Coronary artery (tissue), 2 donors: ENCODE measurements at places on chromosomes 2 and 18.

DNA sequence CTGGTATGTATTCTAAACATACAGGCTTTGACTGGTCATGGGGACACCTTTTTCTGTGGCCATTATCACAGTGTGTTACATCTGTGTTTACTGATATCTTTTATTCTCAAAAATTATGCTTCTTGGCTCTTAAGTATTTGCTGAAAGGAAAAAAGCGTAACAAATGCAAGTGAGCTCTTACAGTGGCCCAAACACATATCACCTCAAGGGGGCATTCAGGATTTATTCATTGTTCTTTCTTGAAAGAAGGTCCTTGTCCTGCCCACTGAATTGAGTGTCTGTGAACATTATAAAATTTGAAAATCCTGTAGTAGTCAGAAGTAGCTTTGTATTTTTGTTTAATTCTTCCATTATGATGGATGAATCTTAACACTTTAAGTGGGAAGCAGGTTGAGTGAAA lies 454.5 kb downstream of the XIRP2 start:
- no peak for DNase-seq

DNA sequence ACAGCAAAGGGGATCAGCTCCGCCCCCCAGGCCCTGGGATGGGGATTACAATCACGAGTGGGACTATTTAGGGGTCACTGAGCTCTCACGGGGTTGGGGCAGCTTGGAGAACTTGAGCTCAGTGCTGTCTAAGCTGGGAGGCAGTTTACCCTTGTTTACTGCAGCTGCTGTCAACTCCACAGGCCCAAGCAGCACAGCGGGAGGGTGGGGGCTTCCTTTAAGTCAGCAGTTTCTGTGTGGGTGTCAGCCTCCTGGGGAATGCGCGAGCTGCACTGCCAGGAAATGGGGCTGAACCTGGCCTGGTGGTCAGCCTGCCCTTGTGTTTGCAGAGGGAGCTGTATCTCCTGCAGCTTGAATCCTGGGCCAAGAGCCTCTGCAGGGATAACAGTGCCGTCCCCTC lies 29.8 kb downstream of the TOGARAM2 start:
- no peak for DNase-seq

DNA sequence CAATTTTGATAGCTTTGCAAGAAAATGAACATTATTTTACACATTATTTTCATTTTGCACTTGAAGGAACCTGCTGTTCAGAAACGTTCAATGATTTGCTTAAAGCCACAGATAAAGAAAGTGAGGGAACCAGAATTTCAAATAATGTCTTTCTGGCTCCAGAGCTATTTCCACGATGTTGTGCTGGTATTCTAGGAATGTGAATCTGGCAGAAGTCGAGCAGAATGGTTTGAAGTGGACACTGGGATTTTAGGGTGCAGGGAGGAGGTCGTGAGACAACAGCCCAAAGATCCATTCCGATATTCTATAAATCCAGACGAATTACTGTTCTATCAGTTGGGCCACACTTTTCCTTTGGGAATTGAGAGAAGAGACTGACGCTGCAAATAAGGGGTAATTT lies 2.2 kb downstream of the CCDC102B start:
- DNase-seq = no peak

- no peak for DNase-seq
Measured at GRCh38 chr2:77086478-77086877, 435.7 kb downstream of the LRRTM4 start.

DNA sequence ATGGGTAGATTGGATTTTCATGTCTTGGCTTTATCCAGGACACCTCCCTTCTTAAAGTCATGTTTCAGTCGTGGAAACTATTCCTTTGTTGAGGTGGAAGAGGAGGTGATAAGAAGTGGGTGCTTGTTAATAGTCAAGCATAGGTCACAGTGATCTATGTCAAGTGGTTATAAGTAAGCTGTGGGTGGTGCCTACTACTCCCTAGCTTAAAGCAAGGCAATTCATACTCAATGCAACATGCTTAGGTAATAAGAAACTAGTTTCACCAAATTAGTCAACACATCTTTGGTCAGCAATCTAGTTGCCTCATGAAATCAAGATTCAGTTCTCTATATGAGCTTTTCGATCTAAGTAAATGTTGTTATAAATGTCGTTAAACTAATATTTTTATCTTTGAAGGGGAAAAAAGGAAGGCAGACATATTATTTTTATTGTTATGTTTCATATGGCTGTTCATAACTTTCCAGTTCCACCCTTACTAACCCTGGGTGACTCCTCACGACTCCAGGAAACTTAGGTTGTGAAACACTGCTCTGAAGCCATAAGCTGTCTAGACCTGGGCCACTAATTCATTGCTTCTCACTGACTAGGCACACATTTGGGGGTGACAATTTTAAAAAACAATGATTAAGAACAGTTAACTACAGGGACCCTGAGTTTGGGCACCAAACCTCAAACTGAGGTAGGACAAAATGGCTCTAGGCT lies 5.8 kb upstream of the ABCB11 start:
- DNase-seq = no peak

GRCh38 chr2:1051075-1051474 lies 100.4 kb downstream of the SNTG2 start:
- DNase-seq = no peak

GRCh38 chr2:121722479-121722878 lies 14.2 kb downstream of the NIFK start:
- no peak for DNase-seq

DNA sequence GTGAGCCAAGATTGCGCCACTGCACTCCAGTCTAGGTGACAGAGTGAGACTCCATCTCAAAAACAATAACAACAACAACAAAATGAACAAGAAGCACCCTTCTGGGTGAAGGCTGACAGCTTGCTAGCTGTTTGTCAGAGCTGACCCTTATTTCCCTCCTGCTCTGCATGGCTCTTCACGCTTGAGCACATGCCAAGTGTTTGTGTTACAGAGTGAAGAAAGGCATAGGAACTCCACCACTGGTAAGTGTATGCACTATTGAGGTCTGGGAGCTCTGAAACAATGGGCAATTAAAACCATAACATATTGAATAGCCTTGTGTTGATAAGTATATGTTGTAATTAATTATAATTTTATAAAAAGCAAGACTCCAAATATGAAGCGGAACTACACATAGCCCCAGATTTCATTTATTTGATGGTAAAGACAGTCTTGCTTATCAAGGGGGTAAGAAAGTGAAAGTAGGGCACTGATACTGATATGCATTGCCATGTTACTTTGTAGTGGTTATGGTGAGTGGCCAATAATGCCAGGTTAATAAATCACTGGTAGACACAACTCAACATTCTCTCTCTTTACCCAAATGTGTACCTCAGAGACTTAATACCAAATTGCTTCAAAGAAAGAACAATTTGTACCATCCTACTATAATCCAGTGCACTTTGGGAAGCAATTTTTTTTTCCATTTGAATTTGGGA lies 163.4 kb downstream of the VWC2L start:
- no peak for DNase-seq

- no peak for DNase-seq
Measured at GRCh38 chr2:241519669-241520068, 11.3 kb upstream of the STK25 start.

DNA sequence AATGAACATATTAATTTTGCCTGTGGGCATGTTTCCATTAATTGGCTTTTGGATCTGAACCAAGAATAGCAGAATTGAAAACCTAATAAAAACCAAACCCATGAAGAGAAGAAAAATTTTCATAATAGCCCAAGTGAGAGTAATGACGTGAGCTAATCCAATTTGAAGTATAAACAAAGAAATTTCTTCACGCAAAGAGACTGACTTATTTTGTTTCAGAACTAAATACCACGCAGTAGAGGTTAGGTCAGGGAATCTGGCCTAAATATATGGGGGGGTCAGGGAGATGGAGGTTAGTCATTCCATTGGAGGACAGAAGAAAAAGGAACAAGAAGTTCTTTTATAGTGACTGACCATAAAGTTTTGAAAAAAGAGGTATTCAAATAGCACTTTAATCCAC lies 94.1 kb upstream of the CYP1B1 start:
- no peak for DNase-seq

GRCh38 chr2:48070415-48070814 lies 164.1 kb upstream of the FBXO11 start:
- no peak for DNase-seq

DNA sequence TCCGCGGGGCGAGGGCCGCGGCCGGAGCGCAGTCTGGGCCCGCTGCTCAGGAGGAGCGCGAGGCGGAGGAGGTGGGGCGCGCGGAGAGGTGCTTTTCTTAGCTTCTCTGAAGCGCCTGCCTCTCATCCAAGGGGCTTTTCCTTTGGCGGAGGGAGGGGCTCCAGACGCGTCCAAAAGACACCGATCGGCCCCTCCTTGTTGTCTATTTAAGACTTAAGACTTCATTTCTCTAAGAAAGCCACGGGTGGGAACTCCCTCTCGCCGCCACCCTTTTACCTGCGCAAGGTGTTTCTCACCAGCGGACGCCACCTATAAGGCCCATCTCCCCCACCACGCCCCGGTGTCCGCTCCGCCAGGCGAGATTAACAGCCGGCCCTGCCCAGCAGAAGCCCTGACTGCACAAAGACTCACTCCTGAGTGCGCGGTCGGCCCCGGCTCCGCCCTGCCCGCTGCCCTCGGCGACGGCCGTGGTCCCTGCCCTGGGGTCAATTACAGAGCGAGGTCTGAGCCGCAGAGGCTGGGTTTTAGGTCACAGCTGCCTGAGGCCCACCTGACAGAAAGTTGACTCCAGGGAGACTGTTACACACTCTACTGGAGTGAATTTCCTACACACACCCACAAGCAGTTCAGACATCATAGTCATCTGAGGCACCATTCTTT lies at the start of gene DSC2:
TSS of gene DSC2 (minus strand) at position 397 of the 660 bp plus-strand sequence. CDS start 450 bp downstream, outside the sequence.
- DNase-seq = peak; percentile 72

- peak; percentile 72 for DNase-seq
Measured at GRCh38 chr2:239224199-239224570, 176.6 kb downstream of the HDAC4 start.

- no peak for DNase-seq
Measured at GRCh38 chr18:6270771-6271216, 143.9 kb downstream of the L3MBTL4 start.

DNA sequence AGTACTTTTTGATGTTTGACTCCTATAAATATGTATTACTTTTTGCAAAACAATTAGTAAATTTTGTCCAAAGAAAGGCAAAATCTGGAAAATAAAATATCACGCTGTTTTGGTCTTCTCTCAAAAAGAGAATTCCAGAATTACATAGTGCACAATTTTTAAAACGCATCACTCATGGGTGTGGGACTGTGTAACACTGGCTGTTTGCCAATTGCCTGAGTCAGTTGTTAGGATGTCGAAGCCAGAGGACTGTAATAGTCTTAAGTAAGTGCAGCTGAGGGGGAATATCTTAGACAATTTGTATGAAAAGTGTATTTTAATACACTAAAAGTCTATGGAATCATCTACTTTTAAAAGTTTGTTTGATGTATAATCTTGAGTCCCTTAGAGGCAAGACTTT lies 24.1 kb upstream of the EPHA4 start:
- no peak for DNase-seq

DNA sequence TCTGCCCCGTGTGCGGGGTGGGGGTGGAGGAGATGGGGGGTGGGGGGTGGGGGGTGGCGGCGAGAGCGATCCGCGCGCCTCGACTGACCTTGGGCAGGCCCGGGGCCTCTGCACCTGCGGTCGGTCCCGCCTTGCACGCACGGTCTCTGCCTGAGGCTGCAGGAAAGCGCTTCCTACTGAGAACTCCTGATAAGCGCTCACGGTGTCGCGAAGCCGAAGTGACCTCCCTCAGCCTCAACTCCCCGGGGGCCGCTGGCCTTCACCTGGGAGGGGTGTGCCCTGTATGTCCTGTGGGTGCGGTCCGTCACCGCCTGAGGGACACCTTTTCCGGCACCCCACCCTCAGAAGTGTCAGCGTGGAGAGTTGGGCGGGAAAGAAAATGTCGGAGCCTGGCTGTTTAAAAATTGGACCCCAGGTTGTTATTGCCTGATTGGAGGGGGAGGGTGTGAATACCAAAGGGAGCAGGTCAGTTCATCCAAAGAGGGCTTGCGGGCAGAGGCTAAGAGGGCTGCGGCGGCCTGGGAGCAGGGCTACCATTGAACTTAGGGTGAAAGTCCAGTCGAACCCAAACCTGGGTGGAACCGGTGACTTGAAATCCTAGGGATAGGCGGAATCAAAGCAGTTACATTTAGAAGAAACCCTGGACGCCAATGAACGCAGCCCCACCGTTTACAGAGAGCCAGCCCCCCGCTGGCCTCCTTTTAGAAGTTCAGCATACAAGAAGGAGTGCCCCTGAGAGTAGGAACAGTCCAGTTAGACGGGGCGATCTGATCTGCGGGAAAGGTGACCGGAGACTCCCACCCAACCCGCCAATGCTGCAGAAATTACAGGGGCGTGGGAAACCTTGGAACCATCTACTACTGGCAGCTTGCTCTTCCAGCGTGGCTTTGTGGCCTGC lies 1.2 kb downstream of the MAL start:
- DNase-seq = no peak

DNA sequence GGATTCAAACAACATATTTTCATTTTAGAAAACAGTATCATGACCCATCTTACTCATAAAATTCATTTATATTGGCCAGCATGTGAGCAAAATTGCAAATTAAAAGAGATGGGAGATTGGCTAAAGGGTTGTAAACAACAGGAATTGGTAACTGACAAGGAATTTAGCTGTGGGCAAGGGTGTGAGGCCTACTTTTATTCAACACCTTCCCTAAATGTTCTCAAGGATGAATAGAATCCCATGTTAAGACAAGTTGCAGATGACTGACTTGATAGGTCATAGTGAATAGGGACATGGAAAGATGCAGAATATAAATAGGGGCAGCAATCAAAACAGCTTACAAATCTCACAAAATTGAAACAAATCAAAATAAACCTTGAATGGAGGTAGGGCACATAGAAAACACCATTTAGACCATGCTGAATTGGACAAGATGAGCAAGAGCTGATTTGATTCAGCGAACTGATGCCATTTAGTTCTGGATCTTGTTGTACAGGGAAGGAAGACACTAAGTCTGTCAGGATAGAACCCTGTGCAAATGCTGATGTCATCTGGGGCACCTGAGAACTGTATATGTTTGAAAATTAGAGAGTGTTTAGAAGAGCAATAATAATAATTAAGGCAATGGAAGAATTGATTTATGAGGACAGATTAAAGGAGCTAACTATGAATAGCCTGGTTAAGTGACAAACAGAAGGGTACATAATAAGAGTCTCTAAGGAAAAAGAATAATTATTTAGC lies 509.7 kb downstream of the ZEB2 start:
- no peak for DNase-seq

DNA sequence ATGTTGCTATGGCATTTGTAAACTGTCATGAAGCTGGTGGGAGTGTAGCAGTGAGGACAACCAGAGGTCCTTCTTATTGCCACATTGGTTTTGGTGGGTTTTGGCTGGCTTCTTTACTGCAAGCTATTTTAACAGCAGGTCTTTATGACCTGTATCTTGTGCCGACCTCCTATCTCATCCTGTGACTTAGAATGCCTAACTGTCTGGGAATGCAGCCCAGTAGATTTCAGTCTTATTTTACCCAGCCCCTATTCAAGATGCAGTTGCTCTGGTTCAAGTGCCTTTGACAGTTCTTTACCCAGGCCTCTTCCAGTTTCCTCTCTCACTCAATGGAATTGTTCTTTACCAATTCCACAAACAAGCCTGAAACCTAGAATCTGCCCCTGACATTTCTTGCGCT lies 145.1 kb downstream of the KCNE4 start:
- DNase-seq = no peak
